ENCODE measurements at places on chromosomes 13 and 19. TPM values are rescaled to one million over a fixed set of nuclear protein-coding genes. Genes with fewer than 3 reads are reported as not detected.

SETDB2 gene
- total RNA-seq: 5.1 TPM

FCGBP gene
- 8.7 TPM for total RNA-seq

CASP14 gene
- not detected for total RNA-seq

PTGER1 gene
- not detected for total RNA-seq

C5AR1 gene
- total RNA-seq: 1.2 TPM

NLRP4 gene
- total RNA-seq: not detected

TMIGD2 gene
- not detected for total RNA-seq

DNA sequence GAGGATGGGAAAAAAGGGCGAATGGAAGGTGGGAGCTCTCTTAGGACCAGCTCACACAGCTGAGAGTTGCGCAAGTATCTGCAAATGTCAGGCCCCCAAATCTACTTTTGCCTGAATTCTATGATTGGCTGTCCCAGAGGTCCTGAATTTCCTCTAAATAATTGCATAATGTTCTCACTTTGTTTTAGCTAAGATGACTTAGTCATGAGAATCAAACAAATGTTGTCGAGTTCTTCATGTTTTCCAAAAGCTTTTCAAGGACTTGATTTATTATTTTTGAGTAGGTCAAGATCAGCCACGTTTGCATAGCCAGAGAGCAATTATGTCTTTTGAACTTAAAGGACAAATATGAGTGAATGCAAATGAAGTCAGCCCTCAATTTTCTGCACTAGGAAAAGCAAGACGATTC, 246.6 kb upstream of the MAB21L1 start:
- DNase-seq: no peak

GRCh38 chr13:109779876-109780510, 6.4 kb downstream of the IRS2 start:
- no peak for DNase-seq

DNA sequence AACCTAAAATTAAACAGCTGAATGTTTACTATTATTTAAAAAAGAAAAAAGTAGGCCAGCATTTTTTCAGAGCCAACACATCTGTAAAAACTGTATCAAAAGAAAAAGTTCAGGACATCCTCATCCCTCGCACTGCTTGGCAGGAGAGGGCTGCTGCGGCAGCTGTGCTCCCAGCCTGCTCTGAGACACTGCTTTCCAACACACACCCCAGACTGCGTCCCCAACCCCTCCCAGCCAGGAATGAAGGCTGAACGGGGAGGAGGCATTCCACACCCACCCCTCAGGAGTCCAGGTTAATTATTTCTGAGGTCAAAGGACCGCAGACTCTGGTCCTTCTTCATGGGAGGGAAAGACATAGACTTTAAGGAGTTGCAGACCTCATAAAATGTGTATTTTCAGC, 43.1 kb downstream of the COL4A1 start:
- no peak for DNase-seq

- peak; percentile 89 for DNase-seq
Measured at GRCh38 chr19:13825489-13826441, 30.5 kb downstream of the ZSWIM4 start.

- no peak for DNase-seq
Measured at GRCh38 chr13:29861694-29862110, 11.3 kb upstream of the UBL3 start.

GRCh38 chr13:39107561-39107960, 69.3 kb downstream of the NHLRC3 start:
- no peak for DNase-seq

GRCh38 chr13:80361298-80361697, 20.4 kb upstream of the SPRY2 start:
- no peak for DNase-seq

DNA sequence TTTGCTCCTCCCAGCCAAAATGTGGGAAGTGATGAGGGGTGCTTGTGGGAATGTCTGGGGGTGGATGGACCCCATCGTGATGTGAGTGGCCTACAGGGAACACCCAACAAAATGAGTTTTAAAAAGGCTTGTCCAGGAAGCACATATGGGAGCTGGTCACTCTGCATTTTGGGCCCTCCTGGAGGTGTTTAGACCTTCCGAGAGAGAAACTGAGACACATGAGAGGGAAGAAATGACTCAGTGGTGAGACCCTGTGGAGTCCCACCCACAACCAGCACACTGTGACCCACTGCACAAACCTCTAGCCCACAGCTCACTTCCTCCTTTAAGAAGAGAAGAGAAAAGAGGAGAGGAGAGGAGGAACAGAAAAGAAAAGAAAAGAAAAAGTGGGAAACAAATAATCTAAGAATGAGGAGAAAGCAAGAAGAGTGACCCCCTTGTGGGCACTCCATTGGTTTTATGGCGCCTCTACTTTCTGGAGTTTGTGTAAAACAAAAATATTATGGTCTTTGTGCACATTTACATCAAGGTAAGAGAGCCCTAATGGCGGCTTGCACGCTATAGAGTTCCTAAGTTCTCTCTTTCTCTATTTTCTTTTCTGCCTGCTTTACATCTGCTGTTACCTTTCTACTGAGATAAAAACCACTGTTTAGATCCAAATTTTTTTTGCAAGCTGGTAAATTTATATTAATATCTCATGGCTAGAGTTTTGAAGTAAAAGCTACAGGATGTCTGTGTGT, 13.3 kb upstream of the LILRB1 start:
- DNase-seq: no peak

- DNase-seq: no peak
Measured at GRCh38 chr13:51668580-51669195, 84.4 kb downstream of the WDFY2 start.

DNA sequence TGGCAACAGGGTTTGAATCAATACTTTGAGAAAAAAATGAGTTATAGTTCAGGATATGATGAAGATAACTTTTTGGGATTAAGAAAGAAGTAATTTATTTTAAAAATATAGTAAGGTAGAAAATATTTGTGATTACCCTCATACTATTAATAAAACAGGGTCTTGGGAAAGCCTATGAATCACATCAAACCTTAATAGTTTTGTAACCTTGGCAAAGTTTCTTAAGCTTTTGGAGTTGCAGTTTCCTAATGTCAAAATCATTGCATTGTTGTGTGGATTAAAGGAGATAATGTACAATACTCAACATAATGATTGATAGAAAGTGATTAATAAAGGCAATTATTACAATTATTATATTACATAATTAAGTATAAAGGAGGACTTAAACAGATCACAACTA, 149.0 kb downstream of the LMO7 start:
- no peak for DNase-seq

DNA sequence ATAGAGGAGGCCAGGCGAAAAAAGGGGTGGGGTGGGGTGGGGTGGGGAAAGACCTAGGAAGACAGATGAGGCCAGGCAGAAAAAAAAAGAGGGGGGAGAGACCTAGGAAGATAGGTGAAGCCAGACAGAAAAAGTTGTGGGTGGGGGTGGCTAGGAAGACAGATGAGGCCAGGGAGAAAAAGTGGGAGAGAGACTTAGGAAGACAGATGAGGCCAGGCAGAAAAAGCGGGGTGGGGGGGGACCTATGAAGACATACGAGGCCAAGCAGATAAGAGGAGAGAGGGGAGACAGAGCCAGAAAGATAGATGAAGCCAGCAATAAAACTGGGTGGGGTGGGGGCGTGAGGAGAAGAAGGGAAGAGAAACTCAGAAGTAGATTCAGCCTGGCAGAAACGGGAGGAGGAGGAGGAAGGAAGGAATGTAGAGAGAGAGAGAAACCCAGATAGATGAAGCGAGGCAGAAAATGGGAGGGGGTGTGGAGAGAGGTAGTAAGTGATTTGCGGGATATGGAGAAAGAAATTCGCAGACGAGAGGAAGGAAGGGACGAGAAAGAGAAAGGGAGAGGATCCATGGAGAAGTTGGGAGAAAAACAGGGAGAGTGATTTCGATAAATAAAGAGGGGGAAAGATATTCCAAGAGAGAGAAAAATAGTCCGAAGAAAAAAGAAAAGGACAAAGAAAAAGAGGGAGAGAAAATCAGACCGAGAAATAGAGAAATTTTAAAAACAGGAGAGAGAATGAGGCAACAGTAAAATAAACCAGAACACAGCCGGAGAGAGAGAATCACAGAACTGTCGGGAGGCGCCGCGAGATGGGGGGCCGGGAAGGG, 12.2 kb upstream of the CACNG6 start:
- DNase-seq: no peak

DNA sequence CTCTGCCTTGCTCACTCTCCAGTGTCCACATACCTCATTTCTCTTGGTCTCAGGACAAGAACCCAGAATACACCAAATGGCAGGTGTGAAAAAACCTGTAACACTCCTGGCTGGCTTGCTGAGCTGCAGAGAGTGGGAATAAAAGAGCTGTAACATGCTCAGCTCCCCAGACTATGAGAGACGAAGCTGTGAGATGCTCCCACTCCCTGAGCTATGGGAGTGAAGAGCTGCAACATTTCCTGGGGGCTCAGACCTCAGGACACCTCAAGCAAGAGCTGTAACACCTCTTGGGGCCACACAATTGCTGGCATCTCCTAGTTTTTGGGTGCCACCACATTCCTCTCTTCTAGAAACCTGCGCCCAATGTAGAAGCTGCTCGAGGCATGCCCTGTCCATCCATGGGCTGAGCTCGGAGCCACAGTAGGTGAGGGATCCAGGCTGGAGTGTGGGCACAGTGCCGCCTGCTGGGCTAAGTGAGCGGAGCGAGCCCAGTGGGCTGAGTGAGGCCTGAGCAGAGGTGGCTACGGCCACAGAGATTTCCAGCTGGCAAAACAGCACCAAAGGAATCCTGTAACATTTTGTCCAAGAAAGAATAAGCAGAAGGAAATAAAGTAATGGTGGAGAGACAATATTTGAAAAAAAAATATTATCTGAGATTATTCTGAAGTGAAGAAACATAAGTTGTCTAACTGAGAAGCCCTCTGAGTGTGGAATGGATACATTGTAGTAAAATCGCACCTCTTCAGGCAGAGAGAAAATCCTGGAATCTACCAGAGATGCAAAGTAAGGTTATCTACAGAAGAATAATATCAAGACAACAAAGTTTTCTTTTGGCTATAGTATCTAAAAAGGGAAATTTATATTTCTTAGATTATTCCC, 186.2 kb upstream of the PCDH9 start:
- peak; percentile 33 for DNase-seq

GRCh38 chr13:109162248-109163036, 533.0 kb downstream of the MYO16 start:
- DNase-seq: no peak

Measured in A673 (cell line).